ENCODE measurements at places on chromosomes 16 and 17. TPM values are rescaled to one million over a fixed set of nuclear protein-coding genes. Genes with fewer than 3 reads are reported as not detected.

DNA sequence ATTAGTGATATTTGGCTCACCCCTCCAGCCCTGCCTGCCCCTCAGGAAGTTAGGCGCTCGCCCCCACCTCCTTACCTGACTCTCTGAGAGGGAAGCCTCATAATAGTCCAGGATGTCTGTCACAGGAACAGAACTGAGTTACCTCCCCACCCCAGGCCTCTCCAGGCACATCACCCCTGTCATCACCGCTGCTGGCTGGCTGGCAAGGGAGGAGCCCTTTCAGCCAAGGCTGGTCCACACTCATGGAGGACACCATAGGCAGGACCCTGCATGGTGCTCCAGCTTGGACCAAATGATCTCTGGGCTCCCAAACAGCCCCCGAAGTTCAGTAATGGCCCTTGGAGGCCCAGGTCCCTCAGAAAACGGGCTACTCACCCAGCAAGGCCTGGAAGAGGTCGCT is 1.5 kb downstream of the DLG4 start:
- peak; percentile 34 for DNase-seq

- peak; percentile 31 for DNase-seq
Measured at GRCh38 chr17:82611140-82612058, 36.8 kb downstream of the WDR45B start.

GRCh38 chr17:63760771-63761539 is 12.4 kb downstream of the CCDC47 start:
- DNase-seq, result peak; percentile 60

DNA sequence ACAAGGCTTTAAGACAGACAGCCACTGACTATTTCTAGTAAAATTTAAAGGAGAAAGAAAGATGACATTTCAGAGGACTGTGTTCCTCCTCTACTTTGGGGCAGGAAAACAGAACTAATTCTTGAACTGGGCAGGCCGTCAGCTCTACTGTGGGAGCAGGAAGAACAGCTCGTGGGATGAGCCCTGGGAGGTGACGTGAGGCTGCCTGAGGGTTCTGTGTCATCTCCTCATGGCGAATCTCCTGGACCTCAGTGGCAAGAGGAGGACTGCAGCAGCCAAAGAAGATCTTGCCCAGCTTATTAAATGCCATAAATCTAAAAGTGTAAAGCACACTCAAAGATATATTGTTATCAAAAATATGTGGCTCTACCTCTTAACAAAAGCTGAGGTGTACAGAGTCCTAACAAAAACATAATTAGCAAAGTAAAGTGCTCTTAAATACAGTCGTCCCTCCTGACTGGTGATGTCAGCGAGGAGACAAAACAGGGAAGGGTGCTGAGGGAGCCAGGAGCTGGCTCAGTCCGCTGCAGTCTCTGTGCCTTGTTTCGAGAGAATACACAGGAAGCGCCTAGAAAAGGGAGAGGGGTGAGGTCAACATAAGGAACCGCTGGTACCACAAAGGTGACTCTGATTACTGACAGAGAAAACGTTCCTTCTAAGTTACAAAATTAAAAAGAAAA is 58.0 kb downstream of the CREBBP start:
- peak; percentile 20 for DNase-seq

GRCh38 chr16:14199624-14200023 is 128.5 kb downstream of the MRTFB start:
- no peak for DNase-seq

DNA sequence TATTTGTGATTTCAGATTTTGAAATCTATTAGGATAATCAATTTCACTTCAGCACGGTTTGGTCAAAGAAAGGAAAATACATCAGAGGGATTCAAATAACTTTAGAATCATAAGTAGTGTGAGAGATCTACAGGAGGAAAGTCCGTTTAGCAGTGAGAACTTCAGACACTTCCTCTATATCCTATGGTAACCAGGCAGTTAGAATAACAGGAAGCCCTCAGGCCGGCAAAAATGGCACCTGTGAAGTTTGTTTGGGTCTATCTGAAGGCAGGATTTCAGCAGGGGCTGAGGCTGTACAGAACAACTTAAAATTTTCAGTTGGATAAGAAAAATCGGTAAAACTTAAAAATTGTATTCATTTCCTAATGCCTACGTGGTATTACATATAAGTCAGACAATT is 24.9 kb downstream of the KCNJ16 start:
- DNase-seq, result no peak

Gene GNG13
- total RNA-seq, result not detected

DNA sequence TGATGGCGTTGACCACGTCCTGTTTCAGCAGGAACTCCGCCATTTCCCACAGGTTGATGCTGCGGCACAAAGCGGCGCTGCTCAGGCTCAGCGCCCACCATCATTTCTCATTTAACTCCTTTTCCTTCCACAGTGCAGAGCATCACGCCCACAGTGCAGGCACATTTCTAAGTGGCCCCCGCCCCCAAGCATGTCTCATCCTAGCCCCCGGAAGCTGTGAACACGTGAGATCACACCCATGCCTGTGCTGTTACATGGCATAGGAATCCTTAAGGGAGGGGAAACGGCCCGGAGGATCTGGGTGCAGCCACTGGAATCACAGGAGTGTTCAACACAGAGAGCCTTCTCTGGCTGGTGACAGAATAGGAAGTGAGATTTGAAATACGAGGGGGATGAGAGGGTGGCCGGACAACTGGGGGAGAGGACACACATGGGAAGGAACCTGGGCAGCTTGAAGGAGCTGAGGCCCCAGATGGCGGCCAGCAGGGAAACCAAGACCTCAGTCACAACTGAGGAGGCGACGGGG is 4.7 kb downstream of the NAGPA start:
- DNase-seq, result no peak

DNA sequence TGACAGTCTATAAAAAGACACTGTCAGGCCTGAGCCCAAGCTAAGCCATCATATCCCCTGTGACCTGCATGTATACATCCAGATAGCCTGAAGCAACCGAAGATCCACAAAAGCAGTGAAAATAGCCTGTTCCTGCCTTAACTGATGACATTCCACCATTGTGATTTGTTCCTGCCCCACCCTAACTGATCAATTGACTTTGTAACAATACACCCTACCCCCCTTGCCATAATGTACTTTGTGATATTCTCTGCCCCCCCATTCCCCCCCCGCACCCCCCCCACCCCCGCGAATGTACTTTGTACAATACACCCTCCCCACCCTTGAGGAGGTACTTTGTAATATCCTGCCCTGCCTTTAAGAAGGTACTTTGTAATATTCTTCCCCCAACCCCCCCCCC is 82.2 kb upstream of the MED13 start:
- DNase-seq, result no peak

Gene EMC8
- 38.6 TPM for total RNA-seq

GRCh38 chr16:72935896-72936295 is 112.0 kb downstream of the ZFHX3 start:
- DNase-seq, result no peak

GRCh38 chr17:73695035-73695738 is 50.9 kb upstream of the SDK2 start:
- no peak for DNase-seq

GRCh38 chr16:48611329-48612137 is 1.6 kb upstream of the N4BP1 start:
- DNase-seq, result peak; percentile 91

- no peak for DNase-seq
Measured at GRCh38 chr17:45734598-45734997, 49.5 kb upstream of the CRHR1 start.

- no peak for DNase-seq
Measured at GRCh38 chr16:16997349-16997748, 473.4 kb downstream of the XYLT1 start.

Gene ATAD5
- 35.0 TPM for total RNA-seq

- DNase-seq, result no peak
Measured at GRCh38 chr16:72189865-72190371, 18.0 kb upstream of the PMFBP1 start.

Gene NPW
- 24.3 TPM for total RNA-seq

Gene KCNH6
- total RNA-seq, result not detected

GRCh38 chr17:73815474-73815873 is 171.2 kb upstream of the SDK2 start:
- no peak for DNase-seq

DNA sequence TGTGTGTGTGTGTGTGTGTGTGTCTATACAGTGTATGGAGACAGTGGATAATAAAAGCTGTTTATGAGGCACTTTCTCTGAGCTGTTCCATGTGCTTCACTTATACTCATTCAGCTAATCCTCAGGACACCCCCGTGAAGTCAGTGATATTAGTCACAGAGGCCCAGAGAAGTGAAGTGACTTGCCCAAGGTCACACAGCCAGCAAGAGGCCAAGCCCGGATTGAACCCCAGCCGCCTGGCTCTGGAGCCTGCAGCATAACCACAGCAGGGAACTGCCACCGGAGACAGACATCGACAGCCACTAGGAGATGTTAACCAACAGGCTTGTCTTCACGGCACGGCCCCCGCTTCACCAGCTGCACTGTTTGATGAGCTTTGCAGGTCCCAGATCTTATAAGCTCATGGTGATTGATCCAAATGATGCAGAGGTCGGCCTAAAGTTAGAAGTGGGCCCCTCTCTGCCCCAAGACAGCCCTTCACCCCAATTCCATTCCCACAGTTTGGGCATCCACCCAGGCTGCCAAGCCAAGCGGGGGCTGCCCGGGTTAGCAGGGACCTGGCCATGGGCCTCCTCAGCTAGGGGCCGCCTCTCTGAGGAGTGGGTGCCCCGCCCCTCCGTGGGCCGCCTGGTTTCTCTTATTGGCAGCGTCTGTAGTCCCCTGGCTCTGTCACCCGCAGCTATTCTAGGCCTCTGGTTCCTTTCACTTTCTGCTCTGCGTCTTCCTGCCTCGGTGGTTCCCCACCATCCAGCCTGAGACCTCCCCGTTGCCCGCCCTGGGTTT is 30.9 kb downstream of the SOCS1 start:
- peak; percentile 96 for DNase-seq

GRCh38 chr16:75420987-75421819 is 12.1 kb downstream of the CFDP1 start:
- peak; percentile 46 for DNase-seq

Gene SIRT7
- total RNA-seq, result 32.0 TPM

DNA sequence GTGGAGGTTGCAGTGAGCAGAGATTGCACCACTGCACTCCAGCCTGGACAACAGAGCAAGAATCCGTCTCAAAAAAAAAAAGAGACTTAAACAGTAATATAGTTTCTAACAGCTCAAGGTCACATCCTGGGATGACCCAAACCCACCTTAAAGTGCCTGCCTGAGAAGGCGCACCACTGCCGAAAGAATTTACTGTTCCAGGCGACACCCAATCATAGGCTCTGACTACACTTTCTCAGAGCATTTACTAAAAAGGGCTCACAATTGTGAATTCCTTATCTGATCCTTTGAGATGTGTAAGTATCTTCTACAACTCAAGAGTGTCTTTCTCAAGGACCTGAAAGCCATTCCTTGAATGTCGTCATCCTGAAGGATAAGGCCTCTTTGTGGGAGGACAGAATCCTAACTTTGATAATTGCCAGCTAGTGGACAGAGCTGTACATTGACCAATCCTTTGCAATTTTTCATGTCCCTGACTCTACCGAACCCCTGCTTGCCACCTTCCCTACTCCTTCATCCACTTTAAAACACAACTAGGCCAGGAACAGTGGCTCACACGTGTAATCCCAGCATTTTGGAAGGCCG is 2.6 kb upstream of the ST3GAL2 start:
- DNase-seq, result no peak

- DNase-seq, result no peak
Measured at GRCh38 chr17:47902039-47902744, 6.2 kb downstream of the SP2 start.

Gene FOXN1
- not detected for total RNA-seq

- no peak for DNase-seq
Measured at GRCh38 chr16:15971440-15971815, 22.0 kb downstream of the ABCC1 start.

DNA sequence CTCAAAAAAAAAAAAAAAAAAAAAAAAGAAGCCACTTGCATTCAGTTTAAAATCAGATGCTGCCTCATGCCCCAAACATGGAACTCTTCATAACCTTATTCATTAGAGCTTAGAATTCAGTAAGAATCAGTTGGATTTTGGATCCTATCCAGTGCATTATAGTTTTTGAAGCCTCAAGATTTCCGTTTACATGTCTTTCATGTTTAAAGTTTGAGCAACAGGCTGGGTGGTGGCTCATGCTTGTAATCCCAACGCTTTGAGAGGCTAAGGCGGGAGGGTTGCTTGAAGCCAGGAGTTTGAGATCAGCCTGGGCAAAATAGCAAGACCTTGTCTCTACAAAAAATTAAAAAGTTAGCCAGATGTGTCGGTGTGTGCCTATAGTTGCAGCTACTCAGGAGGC is 55.0 kb downstream of the SNTB2 start:
- DNase-seq, result no peak

Gene STAC2
- 0.56 TPM for total RNA-seq

- DNase-seq, result peak; percentile 16
Measured at GRCh38 chr16:65414284-65414984, 292.6 kb upstream of the CDH11 start.

GRCh38 chr16:67766291-67766690 is 40.1 kb downstream of the RANBP10 start:
- DNase-seq, result no peak

Gene MYH11
- not detected for total RNA-seq

- DNase-seq, result no peak
Measured at GRCh38 chr16:50442221-50442620, 73.4 kb upstream of the BRD7 start.

GRCh38 chr17:14942526-14943190 is 322.5 kb downstream of the PMP22 start:
- no peak for DNase-seq

- DNase-seq, result no peak
Measured at GRCh38 chr17:77313831-77314230, 173.1 kb downstream of the SEC14L1 start.

Gene CBX2
- 9.7 TPM for total RNA-seq

Gene TBC1D3
- not detected for total RNA-seq

Gene ABCA8
- not detected for total RNA-seq

DNA sequence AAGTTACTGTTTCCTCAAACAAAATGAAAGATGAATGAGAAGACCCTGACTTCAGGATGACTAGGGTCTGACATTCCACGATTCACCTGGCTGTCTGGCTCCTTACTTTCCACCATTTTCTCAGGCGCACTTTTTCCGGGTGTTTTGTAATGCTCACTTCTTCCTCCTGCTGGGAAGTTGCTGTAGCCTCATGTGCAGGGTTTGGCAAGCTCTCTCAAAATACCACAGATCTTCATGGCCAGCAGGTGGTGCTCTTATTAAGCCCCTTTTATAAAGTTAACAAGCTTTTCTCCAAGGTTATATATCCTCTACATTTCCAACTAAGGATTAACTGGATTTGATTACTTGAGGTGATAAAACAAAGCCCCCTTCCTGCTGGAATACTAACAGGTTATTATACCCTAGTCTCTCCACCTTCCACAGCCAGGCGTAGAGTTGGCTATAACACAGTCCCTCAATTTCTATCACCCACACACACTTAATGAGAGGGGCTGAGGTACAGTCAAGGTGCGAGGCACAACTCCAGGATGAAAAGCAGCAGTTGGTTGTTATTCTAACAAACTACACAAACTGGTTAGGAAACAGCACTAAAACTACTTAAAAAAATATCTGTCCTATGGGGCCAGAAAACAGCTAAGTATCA is 45.4 kb downstream of the STH start:
- DNase-seq, result peak; percentile 75

DNA sequence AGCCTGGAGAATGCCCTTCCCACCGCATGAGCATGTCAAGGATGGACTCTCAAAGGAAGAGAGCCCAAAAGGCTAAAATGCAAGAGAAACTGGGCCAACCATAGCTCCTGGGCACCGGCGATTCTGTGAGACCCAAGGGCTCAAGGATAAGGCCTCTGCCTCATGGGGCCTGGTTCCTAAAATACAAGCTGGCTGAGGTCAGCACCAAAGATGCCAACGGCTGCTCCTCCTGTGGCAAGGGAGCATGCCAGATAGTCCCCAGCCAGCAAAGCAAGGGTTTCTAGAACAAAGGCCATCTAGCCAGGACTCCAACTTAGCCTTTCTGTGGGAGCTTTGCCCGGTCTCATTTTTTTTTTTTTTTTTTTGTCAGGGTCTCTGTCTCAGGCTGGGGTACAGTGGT is 20.1 kb downstream of the GPRC5B start:
- DNase-seq, result no peak

All from activated CD8-positive, alpha-beta T cell treated with anti-CD3 and anti-CD28 coated beads for 36 hours (primary cell).